ENCODE measurements at places on chromosomes 7 and 10.
A peak's percentile ranks its signal among the peaks of the same experiment; 100 is the strongest.

- DNase-seq, result no peak
Measured at GRCh38 chr7:36831049-36831448, 106.8 kb upstream of the AOAH start.

DNA sequence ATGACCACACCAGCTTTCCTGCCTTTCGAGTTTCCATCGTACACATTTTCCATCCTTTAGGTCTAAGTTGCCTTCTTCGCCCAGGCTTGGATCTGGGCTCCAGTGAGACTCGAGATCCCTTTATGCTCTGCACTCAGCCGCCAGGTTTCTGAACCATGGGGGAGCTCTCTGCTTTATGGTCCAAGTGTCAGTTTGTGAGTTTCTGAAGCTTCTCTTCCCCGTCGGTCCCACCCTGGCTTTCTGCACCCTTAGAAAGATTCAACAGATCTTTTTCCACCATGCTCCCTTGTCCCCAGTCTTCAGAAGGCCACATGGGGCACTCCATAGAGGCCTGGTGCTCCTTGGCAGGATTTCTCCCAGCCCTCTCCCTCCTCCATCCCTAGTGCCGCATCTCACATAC is 402.0 kb downstream of the PTPRN2 start:
- no peak for DNase-seq

DNA sequence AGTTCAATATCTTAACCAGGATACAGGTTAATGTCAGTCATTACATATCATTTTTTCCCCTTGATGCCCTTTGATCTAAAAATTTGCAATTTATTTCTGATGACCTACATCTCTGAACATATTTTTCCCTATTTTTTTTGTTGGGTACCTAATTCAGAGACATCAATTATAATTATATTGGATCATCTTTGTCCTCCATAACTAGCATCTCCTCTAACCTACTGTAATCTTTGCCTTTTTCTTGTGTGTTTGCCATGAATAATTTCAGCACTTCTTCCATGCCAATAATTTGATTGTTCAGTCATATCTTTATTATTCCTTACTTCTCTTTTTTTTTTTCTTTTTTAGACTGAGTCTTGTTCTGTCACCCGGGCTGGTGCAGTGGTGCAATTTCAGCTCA is 39.2 kb upstream of the FGFR2 start:
- no peak for DNase-seq

DNA sequence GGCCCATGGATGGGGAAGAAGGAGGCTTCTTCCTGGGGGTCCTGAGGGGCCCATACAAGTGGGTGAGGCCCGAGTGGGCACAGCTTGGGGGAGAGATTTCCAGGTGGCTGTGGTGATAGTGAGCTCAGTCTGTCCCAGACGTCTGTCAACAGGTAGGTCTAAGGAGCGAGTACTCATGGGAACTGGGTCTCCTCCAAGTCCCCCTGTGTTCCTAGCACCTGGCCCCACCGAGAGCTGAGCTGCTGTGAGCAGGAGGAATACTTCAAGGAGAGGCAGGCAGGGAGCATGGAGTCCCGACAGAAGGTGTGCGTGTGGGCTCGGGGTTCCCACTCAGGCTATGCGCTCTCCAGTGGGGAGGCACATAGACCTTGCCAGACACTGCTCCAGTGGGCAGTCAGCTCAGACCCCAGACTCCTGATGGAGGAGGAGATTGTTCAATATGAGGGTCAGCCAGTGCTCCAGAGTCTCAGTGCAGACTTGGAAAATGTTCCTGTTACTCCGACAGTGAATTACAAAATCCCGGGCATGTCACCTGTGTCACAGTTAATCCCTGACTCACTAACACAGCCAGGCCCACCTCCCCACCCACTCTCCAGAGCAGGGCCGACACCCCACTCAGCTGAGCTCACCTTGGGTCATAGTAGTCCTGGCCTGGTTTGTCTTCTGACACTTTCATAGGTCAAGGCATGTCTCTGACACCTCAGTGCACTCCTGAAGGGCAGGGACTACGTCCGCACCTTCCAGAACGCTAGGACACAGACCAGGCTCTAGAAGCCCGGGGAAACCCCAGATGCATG is 28.2 kb upstream of the C10orf53 start:
- DNase-seq, result no peak

- DNase-seq, result no peak
Measured at GRCh38 chr10:71998119-71998839, 34.1 kb downstream of the CHST3 start.

DNA sequence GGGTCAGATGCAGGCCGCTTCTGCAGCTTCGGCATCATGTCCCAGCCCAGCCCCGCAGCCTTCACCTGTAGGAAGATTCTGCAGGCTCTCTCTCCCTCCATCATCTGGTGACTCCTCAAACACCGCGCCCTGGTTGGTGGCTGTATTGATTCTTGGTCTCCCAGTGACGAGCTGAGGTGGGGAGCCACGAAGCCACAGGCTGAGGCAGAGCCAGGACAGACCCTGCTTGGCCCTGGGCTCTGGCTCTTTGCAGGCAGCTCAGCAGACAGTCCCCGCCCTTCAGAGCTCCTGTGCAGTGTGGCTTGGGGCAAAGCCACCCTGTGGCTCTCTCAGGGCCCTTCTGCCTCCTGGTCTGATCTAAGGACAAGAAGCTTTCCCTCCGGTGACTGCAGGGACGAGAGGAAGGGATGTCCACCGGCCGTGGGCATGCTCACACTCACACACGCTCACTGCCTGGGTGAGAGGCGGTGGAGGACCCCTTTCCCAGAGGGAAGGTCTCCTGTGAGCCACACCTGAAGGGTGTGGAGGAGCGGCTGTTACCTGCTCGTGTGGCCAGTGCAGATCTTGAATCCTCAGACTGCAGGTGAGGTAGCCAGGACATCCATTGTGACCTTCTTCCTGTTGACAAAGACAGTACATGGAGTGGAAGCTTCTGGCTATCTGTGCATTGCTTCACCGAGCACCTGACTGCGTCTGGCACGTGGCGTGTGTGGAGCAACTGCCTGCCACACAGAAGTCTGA is 79.6 kb downstream of the INPP5A start:
- no peak for DNase-seq

DNA sequence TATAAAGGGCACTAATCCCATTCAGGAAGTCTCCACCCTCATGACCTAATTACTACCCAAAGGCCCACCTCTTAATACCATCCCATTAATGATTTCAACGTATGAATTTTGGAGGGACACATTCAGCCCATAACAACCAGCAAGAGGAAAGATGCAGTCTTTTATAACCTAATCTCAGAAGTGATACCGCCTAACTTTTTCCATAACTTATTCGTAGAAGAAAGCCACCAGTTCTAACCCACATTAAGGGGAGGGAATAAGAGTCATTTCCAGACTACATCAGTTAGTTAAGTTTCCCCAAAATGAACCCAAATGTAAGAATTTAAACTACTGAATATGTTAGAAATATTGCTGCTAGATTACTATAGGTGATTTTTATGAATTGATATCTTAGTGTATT is 32.1 kb upstream of the LHFPL3 start:
- DNase-seq, result no peak

- DNase-seq, result no peak
Measured at GRCh38 chr7:158837790-158838637, 8.7 kb upstream of the ESYT2 start.

- peak; percentile 68 for DNase-seq
Measured at GRCh38 chr10:73493781-73494180, 2.0 kb downstream of the PPP3CB start.

DNA sequence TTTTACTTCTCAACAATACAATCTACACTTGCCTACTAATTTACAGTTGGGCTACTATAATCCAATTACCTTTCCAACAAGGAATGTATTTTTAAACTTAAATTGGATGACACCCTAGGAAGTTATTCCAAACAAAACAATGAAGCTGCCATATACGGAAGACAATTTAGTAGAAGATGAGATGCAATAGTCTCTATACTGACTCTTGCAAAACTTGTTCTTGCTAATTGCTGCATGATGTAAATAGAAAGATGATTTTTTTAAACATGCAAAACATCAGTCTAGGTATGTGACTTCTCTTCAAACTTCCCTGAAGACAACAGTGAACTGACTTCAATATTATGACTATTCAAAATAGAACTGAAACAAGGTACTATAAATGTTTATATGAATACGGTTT is 17.6 kb downstream of the NT5C3A start:
- no peak for DNase-seq

Measured in choroid plexus epithelial cell (primary cell).